SJSA1 (cell line): ENCODE measurements at places on chromosomes 16 and 17. TPM values are rescaled to one million over a fixed set of nuclear protein-coding genes. Genes with fewer than 3 reads are reported as not detected.

- peak; percentile 43 for DNase-seq
These were observed 167.9 kb upstream of the MAF start for GRCh38 chr16:79768276-79768970.

DNA sequence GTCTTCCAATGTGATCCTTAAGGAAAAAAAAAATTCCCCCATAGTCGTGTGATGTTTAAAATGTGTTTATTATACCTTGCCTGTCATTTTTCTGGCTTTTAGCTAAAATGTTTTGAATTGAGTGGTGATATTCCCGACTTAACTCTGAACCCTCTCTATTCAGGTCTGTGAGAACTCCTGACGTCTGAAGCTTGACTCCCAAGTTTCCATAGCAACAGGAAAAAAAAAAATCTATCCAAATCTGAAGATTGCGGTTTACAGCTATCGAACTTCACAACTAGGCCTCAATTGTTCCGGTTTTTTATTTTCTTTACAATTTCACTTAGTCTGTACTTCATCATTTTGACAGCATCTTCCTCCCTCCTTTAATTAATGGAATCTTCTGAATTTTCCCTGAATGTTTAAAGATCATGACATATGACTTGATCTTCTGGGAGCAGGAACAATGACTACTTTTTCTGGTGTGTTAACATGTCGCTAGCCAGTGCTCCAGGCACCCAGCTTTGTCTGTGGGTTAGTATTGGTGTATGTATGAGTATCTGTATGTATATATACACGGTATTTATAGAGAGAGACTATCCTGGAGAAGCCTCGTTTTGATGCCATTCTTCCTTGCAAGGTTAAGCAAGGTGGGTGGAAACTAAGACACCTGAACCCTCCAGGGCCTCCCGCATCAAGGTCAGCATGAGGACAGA is 12.8 kb upstream of the HSBP1 start:
- no peak for DNase-seq

DNA sequence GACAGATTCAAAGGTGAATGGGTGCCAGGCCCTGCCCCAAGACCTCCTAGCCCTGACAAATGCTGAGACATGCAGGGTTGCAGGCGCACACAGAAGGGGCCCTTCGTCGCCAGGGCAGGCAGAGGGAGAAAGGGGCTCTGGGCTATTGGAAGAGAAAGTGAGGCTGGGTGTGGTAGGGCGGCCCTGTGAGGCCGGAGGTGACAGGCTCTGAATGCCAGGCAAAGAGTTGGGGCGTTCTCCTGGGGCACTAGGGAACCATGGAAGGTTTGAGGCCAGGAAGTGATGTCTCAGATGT is 26.4 kb upstream of the NXPH3 start:
- DNase-seq: no peak

GRCh38 chr17:50060951-50061712 is 5.2 kb downstream of the ITGA3 start:
- peak; percentile 88 for DNase-seq

DNA sequence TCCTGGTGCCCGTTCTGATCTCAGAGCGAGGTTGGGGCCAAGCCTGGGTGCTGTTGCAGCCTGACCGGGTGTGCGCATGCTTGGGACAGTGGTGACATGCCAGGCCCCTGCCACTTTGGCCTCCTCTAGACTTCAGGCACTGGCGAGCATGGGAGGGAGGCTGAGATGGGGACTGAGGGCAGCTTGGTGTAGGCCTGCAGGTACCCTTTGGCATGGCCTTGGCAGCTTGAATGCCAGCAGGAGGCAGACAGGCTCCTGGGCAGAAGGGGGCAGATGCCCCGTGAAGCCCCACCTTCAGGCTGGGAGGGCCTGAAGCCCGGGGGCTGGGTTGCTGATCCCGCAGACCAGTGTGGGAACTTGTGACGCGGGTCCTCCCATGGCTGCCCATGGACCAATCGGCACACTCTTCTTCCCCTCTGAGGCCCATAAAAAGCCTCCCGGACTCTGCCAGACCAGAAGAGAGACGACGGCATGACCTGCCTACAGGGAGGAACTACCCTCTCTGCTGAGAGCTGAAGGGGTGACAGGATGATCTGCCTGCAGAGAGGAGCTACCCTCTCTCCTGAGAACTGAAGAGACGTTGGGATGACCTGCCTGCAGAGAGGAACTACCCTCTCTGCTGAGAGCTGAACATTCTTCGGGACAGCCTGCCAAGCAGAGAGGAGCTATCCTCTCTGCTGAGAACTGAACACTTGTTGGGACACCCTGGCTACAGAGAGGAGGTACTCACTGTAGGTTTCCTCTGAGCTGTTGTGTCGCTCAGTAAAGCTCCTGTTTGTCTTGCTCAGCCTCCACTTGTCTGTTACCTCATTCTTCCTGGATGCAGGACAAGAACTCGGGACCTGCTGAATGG is 17.5 kb downstream of the RHOT1 start:
- DNase-seq: no peak

DNA sequence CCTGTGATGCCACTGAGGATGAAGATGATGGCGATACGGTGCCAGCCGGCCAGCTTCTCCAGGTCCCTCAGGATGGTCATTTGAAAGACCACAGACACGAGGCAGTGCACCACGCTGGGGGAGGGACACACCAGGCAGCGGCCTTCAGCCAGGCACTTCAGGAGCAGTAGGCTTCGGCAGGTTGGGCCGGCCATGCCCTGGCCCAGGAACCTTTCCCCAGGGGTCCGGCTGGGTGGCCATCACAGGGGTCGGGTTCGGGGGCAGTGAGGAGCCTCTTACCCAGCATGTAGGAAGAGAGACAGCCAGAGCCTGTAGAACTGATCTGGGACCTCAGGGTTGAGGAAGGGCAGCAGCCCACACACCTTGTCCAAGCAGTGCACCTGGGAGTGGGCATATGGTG is 5.3 kb downstream of the AANAT start:
- no peak for DNase-seq

TEPSIN gene
- total RNA-seq: 20.4 and 27.1 TPM in 2 replicates

FBXL16 gene
- total RNA-seq: 0.13 TPM in 1 of 2 replicates, not detected in the other

STAC2 gene
- total RNA-seq: not detected in 2 replicates
